Lower leg skin (tissue), 4 donors: ENCODE measurements at places on chromosomes 13 and 19. TPM values are rescaled to one million over a fixed set of nuclear protein-coding genes. Genes with fewer than 3 reads are reported as not detected.

The FCGBP gene
- total RNA-seq = 155 TPM

DNA sequence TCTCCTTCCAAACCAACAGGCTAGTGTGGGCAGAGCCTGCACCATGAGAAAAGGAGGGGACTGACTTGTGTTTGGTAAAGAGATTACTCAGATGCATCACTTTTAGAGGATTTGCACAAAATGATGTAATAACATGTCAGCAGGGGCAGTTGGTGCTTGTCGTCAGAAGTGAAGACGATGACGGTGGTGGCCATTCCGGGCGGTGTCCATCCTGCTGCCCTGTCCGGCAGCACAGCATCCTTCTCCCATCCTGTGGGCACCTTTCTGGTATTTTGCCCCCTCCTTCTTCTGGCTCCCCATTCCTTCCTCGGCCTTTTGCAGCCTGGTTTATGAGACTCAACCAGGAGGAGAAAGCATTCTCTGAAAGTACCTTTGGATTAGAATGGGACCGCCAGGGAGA is 160.1 kb downstream of the TEX29 start:
- DNase-seq = no peak

DNA sequence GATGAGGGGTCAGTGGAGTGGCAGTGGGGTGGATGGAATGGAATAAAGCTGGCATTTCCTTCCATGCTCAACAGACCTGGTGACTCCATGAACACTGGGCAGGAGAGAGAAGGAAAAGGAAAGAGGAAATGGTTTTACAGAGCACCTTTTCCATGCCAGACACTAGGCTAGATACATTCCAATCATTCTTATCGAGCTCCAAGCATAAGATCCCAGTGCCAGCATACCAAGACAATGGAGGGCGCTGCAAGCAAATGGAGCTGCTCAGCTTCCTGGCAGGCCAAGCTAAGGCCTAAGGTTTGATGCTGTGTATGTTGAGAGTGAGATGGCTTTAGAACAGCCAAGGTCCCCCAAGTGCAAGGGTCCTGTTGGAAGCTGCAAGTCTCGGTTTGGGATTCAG is 113.2 kb downstream of the HSPH1 start:
- DNase-seq = no peak

GRCh38 chr13:113724016-113724758 is 34.8 kb upstream of the TMEM255B start:
- no peak for DNase-seq

The ONECUT3 gene
- not detected for total RNA-seq

- DNase-seq = no peak
Observed at GRCh38 chr13:32297206-32297605, 18.0 kb downstream of the ZAR1L start.

The U2AF1L4 gene
- 20.0 TPM for total RNA-seq

- no peak for DNase-seq
Observed at GRCh38 chr13:21834521-21834920, 163.6 kb downstream of the FGF9 start.

- DNase-seq = no peak
Observed at GRCh38 chr19:50890422-50891252, 17.4 kb downstream of the KLK2 start.

The MCEMP1 gene
- not detected for total RNA-seq

The KLF1 gene
- total RNA-seq = not detected

The SIGLECL1 gene
- total RNA-seq = not detected

The SIAH3 gene
- 0.02 TPM for total RNA-seq

The BRME1 gene
- total RNA-seq = 3.3 TPM

DNA sequence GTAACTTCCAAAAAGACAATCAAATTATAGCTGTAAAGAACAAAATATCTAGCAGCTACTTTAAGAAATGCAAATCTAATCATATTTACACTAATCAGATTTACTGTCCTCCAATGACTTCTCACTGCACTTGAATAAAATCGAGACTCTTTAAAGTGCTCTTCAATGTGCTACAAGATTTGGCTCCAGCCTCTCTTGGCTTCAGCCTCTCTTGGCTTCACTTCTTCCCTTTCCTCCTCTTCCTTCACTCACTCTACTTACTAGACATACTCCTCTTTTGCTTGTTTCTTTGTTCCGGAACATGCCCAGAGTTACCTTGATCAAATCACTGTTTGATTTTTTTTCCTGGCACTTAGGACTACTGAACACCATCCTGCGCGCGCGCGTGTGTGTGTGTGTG is 495.4 kb downstream of the LMO7 start:
- no peak for DNase-seq

DNA sequence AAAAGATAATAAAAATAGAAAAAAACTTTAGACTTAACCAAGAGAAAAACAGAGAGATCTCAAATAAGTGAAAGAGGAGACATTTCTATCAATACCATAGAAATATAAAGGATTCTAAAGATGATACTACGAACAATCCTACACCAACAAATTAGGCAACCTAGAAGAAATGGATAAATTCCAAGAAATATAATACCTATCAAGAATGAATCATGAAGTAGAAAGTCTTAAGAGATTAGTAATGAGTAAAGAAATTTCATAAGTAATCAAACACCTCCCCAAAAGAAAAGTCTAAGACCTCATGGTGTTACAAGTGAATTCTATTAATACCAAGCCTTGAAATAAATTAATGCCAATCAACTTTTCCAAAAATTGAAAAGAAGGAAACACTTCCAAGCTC is 1584.5 kb upstream of the MIR17HG start:
- no peak for DNase-seq

GRCh38 chr19:18972851-18973250 is 31.8 kb upstream of the HOMER3 start:
- DNase-seq = no peak

DNA sequence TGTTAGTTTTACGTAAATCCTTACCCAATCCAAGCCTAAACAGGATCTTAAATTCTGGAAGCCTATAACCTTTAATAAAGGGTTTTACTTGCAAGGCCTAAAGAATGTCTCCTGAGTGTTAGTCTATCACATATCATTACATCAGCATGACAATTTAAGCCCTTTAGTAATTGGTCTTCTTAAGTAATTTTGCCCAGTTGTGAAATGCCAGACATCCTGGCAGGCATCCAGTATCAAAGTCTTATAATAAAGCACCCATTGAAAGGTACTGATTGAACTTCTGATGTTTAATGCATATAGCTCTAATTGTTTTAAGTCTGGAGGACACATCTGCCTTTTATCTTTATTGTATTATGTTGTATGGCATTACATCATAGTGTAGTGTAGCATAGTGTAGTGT is 1078.9 kb downstream of the SLITRK1 start:
- DNase-seq = no peak

The GPC6 gene
- 1.7 TPM for total RNA-seq

DNA sequence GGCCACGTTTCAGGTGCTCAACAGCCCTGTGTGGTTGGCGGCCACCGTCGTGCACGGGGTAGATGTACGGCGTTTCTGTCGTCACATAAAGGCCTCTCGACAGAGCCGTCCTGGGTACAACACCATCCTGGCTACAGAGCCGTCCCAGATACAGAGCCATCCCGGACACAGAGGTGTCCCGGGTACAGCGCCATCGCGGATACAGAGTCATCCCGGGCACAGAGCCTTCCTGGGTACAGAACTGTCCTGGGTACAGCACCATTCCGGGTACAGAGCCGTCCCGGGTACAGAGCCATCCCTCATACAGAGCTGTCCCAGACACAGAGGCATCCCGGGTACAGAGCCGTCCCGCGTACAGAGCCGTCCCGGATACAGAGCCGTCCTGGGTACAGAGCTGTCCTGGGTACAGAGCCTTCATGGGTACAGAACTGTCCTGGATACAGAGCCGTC is 222.7 kb upstream of the SOX1 start:
- no peak for DNase-seq

DNA sequence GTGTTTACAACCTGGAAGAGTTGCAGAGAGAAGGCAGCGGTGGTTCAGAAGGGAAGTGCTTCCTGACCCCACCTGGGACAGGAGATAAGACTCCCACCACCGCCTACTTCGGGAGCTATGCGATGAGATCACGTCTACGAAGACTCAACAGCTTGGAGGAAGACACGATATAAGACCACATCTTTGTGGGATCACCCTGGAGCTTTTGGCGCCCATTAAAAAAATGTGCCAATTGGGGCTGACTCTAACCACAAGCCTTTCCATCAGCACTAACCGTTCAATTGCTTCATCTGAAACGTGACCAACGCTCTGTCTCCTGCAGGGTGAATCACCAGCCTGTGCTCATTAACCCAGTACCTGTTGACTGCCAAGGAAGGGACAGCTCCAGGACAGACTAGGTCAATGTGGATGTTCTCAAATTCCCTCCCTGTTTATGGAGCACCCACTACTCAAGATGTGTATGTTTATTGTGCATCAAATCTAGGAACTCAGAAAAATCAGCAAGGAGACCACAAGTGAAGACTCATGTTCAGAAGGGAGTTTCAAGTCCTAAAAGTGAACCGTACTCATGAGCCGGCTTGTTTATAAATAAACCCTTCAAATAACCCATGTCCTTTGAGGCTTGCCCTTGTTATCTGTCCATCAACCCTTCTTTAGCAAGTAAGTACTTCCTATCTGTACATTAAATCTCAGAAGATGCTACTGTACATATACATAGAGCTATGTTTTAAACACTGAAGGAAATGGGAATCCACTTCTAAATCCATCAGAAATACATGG is 67.5 kb downstream of the LATS2 start:
- peak; percentile 37 for DNase-seq

DNA sequence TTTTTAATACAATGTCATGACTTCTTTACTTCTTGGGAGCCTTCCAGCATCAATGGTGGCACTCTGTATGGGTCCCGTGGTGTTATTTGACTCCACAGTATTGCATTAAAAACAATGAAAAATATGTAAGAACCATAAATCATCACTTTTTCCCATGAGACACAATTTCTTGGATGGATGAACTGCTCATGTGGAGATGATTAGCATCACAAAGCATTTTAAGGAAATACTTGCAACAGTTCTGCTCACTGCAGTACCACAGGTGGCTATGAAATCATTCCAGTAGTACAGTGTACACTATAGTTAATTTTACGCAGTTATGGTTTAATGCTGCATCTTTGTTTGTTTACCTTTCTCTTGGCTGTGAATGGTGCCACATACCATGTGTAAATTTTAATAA is 37.2 kb upstream of the C1QTNF9B start:
- DNase-seq = no peak

- no peak for DNase-seq
Observed at GRCh38 chr19:34246340-34246739, 8.0 kb upstream of the GARRE1 start.

GRCh38 chr13:75787249-75787928 is 151.3 kb downstream of the LMO7 start:
- DNase-seq = no peak

DNA sequence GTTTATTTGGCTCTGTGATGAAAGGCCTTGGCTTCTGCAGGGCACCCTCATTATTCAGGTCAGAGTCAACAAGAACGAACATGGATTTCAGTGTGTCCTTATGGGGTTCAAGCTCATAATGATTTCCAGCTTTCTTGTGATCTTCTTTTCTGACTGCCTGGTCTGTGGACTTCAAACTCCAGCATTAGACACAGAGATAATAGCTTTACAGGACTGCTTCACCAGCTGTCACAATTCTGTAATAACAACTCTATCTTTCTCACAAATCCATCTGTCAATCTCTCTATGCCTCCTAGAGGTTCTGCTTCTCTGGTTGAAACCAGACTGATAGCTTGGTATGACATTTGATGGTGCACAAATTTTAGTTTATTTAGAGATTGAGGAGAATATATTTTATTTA is 13.1 kb upstream of the SLITRK6 start:
- DNase-seq = no peak

The SLC25A42 gene
- 4.6 TPM for total RNA-seq

DNA sequence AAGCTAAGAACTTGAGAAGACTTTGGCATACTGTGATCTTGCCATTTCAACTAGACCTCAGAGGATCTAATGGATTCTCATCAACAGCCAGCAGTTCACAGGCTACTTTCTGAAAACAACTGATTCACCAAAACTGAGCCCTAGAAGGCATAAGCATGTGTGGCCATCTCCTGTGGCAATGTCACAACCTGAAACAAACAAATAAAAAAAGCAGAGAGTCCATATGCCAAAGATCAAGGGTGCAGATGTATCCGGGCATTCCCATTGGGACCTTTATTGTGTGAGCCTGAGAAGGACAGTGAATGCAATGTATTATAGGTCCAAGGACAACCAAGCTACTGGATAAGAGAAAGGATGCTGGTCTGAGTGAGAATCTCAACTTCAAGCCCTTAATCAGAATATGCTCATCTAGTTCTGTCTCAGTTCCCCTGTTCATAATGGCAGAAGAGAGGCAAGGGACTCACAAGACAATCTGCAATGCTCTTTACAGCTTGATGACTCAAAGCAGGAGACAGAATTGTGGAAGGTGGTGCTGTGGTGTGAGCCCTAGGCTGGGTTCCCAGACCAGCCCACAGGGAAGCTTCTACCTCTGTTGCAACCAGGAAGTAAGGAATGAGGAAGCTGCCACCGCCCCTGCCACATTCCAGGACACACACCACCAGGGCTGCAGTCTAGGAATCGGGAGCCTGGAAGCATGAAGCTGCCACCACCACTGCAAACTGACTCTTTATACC is 133.7 kb downstream of the RAP2A start:
- DNase-seq = peak; percentile 86

DNA sequence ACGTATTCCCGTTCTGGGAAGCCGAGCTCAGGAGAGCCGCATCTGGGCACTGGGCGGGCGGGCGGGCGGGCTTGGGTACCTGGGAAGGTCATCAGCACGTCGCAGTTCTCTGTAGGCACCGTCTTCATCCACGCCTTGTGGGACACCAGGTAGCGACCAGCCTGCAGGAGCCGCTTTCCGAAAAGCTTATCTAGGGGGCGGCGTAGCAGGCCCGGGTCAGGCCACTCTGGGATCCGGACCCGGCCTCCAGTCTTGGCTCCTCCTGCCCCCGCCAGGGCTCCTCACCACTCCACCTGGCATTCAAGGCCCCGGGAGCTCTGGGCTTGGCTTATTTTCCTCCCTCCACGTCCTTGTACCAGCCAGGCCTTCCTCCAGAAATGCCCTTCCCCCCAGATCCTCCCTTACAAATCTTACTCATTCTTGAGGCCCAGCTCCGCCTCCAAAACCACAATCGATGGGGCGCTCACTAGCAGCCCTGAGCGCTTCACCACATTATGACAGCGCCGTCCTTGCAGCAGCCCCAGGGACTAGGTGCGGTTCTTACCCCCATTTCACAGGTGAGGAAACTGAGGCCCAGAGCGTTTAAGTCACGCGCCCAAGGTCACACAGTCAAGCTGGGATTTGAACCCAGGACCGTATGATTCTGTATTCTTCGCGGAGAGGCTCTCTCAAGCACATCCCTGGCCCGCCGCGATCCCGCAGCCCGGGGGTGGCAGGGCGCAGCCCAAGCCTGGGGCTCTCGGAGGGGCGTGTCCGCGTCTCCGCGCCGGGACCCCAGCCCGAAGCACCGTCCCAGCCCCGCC is 843 bp downstream of the ANO8 start:
- no peak for DNase-seq

The HRC gene
- total RNA-seq = 1.2 TPM

DNA sequence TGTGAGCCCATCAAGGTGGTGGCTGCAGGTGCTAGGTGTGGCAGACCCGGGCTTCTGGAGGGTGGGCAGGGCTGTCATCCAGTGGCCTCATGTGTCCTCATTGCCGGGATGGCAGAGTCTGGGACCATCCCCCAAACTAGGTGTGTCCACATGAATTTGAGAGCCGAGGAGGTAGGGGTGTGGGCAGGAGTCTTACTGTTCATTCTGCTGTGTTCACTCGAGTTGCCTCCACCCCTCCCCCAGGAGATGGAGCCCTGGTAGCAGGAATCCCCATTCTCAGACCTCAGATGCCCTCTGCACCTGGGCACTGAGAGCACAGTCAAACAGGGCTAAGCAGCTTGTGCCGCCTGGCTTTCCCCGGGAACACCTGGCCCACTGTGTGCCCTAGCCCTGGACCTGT is 22.4 kb downstream of the NAXD start:
- no peak for DNase-seq

The MAB21L1 gene
- total RNA-seq = 0.58 TPM

GRCh38 chr13:94620286-94620896 is 18.7 kb downstream of the GPR180 start:
- DNase-seq = no peak
